Aorta (tissue), 5 donors: ENCODE measurements at places on chromosomes 1 and 21.

- no peak for DNase-seq
These were observed 609 bp upstream of the ATF3 start for GRCh38 chr1:212607913-212608391.

DNA sequence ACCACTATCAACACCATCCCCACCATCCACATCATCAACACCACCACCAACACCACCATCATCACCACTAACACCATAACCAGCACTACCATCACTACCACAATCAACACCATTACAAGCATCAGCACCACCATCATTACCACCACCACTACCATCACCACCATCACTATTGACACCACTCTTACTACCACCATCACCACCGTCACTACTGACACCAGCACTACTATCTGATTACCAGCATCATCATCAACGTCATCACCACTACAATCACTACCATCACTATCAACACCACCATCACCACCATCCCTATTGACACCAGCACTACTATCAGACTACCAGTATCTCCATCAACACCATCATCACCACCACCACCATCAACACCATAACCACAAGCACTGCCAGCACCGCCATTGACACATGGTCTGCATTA, 106.1 kb upstream of the RUNX3 start:
- no peak for DNase-seq

GRCh38 chr1:91864017-91864700, 21.8 kb downstream of the TGFBR3 start:
- DNase-seq, result no peak

DNA sequence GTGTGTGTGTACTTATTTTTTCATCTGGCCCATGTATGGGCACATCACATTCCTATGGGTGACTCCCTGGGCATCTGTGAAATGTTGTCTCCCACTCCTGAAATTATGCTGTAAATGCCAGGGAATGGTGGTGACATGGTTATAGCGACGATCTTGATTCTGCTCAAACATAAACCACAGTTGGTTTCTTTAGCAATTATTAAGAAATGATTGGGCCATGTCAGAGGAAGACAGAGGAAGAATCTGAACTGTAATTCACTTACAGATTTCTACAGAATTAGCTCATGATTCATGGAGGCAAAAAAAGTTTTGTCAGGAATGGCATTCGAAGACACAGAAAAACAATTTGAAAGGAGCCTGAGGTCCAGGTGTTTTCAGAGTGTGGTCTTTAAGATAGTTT, 25.8 kb upstream of the KCNE1 start:
- DNase-seq, result no peak

GRCh38 chr1:55074455-55074854, 35.1 kb downstream of the PCSK9 start:
- DNase-seq, result no peak

- no peak for DNase-seq
These were observed 10.2 kb downstream of the DDI2 start for GRCh38 chr1:15627343-15627988.

- DNase-seq, result peak; percentile 91
These were observed at the start of gene C1orf216 for GRCh38 chr1:35718492-35719336. C1orf216 (minus strand) TSS chr1:35718884; CDS start chr1:35716321, 2,563 bp downstream.

- no peak for DNase-seq
These were observed 11.1 kb downstream of the QSOX1 start for GRCh38 chr1:180165509-180166435.

GRCh38 chr1:110464340-110464739, 13.4 kb downstream of the PROK1 start:
- DNase-seq, result no peak

DNA sequence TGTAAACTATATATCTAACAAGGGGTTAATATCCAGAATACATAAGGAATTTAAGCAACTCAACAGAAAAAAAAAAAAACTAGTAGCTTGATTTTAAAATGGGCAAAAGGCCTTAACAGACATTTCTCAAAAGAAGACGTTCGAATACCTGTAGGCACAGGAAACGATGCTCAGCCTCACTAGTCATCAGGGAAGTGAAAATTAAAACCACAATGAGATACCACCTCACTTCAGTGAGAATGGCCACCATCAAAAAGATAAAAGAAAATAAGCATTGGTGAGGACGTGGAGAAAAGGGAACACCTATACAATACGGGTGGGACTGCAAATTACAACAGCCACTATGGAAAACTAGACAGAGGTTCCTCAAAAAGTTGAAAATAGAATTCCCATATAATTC, 37.3 kb downstream of the NPHP4 start:
- no peak for DNase-seq

DNA sequence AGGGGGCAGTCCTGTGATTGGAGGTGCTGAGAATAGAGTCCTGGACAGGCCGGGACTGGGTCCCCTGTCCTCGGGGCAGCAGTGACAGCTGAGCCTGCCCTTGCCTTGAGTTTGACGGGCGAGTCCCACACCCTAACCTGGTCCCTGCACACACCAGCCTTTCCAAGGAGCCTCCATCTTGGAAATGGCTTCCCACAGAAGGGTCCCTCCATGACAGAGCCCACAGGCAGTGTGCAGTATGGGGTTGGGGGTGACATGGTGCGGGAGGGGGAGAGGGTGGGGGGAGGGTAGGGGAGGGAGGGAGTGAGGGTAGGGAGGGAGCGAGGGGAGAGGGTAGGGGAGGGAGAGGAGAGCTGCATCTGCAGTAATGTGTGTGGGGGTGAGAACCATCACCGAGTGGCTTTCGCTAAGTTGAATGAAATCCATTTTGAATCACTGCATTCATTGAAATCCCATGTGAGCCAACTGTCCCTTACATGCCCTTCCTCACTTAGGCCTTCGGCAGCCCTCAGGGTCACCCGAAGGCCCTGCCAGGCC, 10.1 kb upstream of the TMEM52 start:
- DNase-seq, result no peak

DNA sequence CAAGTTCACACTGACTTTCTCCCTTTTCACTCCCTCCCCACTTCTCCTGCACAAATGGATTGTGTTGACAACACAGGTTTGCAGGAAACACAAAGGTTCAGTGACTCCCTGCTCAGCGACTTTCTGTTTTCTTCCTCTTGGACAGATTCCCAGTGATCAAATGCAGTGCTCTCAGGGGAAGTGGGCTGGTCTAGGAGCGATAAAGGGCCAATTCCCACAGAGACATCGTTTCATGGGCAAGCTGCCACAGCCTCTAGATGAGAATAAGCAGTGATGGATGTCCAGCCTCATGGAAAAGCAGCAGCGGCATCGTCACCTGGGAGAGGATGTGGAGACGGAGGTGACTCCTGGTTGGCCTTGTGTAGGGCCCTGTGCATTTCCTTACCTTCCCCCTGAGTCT, 30.6 kb downstream of the FYB2 start:
- DNase-seq, result no peak

DNA sequence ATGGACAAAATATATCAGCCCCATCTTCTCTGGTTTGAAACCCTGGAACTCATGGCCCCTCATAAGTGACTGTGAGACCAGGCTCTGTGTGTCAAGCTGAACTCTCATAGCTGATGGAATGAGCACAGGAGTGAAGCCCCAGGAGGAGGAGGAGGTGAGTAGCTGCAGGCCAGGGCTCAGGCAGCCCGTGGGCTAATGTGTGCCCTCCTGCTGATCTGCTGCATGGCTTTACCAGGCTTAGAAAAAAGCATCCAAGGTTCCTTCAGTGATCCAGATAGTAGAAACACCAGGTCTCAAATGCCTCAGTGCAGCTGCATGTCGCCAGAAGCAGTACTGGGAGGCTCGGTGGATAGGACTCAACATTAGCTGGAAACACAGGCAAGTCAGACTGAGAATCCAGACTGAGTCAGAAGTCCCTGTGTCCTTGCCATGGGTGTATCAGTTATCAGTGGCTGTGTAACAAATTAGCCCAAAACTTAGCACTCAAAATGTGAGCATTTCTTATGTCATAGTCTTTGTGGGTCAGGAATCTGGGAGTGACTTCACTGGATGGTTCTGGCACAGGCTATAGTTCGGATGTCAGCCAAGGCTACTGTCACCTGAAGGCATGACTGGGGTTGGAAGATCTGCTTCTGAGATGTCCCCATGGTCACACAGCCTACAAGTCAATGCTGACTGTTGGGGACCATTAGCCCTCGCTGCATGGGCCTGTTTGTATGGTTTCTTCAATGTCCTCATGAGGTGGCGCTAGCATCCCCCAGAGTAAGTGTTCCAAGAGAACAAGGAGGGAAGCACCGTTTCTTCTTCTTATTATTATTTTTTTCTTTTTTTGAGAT, 255.4 kb upstream of the IRF2BP2 start:
- DNase-seq, result no peak

DNA sequence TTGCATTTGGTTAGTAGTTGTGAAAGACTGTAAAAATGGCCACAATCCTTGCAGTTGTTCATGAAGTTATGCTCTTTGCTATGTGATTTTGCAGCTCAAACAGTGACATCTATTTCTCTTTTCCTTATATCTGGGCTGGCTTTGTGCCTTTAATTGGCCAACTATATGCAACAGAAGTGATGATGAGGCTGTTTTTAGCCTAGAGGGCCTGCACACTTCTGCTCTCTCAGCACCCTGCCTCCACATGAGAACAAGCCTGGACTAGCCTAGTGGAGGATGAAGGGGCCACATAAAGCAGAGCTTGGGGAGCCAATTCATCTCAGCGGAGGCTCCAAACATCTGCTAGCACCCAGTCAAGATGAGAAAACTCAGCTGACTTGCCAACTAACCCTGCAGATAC, 339.8 kb downstream of the OMA1 start:
- DNase-seq, result no peak

DNA sequence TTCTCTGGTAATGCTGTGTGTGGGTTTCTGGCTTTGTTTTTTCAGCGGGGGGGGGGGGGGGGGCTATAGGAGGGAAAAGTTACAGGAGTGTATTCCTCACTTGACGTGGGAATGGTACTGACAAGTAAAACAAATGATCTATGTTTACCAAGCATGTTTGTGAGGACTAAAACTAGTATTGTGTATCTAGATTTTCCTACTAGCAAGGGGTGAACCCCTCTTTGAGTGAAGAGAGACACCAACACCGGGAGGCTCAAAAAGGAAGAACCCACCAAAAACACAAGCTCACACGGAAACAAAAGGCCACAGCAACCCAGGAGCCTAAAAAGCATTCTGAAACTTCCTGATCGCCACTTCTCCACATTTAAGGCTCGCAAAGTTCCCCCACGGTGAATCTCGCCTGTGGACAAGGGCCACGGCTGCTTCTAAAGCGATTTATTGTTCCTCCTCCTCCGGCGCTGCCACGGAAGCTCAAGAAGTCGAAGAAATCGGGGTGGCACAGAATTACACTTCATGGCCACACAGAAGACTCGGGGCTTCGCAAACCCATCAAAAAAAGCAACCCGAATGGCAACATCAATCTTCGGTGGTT, 703 bp downstream of the PUM1 start:
- peak; percentile 60 for DNase-seq

- DNase-seq, result no peak
These were observed 88.6 kb upstream of the SPATA6 start for GRCh38 chr1:48560577-48560976.

- DNase-seq, result no peak
These were observed 308.8 kb downstream of the BRINP3 start for GRCh38 chr1:190168893-190169280.

GRCh38 chr1:87246436-87246835, 82.2 kb upstream of the LMO4 start:
- no peak for DNase-seq

- no peak for DNase-seq
These were observed 13.1 kb upstream of the EDN2 start for GRCh38 chr1:41497461-41498030.

DNA sequence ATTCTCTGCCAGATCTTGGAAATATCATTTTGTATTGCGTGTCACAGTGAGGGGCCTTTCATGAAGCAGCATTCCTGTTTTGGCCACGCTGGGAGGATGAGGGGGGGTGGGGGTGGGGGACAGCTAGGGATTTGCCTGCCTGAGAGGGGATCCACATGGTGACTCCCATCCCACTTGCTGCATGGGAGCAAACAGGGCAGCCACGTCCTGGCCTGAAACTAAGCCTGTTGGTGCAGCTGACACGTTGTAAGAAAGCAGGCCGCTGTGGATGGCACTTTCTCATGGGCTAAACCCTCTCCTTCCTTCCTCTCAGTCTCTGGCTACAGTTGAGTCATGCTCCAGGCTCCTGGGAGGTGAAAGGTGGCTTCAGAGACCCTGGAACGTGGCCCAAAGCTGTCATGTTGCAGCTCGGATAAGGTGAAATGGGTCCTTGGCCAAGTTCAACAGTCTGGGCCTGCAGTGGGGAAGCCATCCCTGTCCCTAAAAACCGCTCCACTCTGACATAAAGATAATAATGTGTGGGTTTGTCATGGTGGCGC, 346.7 kb upstream of the VAMP3 start:
- DNase-seq, result peak; percentile 61

GRCh38 chr1:159827549-159827948, 876 bp downstream of the SLAMF8 start:
- no peak for DNase-seq

DNA sequence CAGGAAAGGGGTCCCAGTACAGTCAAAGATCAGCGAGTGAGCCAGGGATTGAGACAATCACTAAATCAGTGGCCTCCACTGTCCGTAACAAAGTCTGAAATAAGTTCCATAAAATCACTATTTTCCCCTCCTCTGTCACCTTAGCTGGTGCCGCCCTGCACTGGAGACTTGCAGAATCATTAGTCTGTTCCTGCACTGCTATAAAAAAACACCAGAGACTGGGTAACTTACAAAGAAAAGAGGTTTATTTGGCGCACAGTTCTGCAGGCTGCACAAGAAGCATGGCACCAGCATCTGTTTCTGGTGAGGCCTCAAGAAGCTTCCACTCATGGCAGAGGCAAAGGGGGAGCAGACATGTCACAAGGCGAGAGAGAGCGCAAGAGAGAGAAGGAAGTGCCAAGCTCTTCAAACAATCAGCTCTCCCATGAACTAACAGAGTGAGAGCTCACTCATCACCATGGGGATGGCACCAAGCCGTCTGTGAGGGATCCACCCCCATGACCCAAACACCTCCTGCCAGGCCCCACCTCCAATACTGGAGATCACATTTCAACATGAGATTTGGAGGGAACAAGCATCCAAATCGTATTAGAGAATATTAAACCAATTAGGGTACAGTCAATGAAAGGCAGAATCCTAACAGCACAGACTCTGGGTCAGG, 129.8 kb upstream of the TIAM1 start:
- DNase-seq, result no peak

- DNase-seq, result no peak
These were observed 15.0 kb downstream of the ATF3 start for GRCh38 chr1:212623603-212624002.

- no peak for DNase-seq
These were observed 66.9 kb downstream of the TESK2 start for GRCh38 chr1:45423906-45424678.

- peak; percentile 12 for DNase-seq
These were observed 132.5 kb upstream of the SLC45A1 start for GRCh38 chr1:8185400-8185799.

DNA sequence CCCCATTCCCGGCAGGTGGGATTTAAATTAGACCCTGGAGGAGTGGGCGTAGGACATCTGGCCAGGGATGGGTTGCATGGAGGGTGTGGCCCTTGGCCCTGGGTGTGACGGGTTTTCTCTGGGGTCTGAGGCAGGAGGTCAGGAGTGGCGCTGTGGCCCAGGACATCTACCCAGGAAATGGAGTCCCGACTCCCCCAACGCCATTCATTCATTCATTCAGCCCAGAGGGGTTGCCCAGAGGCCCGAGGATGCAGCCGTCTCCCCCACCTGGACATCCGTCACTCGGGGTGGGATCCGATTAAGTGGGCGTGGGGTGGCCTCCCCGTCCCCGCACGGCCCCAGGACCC, 663 bp downstream of the ATP13A2 start:
- DNase-seq, result no peak
